ENCODE measurements at places on chromosomes 5 and 9.

- no peak for DNase-seq
Measured at GRCh38 chr9:21450733-21451394, 10.6 kb downstream of the IFNA1 start.

- DNase-seq, result no peak
Measured at GRCh38 chr5:11426442-11426841, 477.8 kb downstream of the CTNND2 start.

- no peak for DNase-seq
Measured at GRCh38 chr5:134449167-134449566, 37.5 kb upstream of the CDKN2AIPNL start.

- no peak for DNase-seq
Measured at GRCh38 chr5:161547738-161548486, 1.4 kb upstream of the GABRB2 start.

Data from NCI-H1092 (cell line).